ENCODE measurements at places on chromosomes 7 and 10.

- DNase-seq = peak; percentile 64
Measured at GRCh38 chr10:102133373-102134195, 744 bp downstream of the PPRC1 start.

DNA sequence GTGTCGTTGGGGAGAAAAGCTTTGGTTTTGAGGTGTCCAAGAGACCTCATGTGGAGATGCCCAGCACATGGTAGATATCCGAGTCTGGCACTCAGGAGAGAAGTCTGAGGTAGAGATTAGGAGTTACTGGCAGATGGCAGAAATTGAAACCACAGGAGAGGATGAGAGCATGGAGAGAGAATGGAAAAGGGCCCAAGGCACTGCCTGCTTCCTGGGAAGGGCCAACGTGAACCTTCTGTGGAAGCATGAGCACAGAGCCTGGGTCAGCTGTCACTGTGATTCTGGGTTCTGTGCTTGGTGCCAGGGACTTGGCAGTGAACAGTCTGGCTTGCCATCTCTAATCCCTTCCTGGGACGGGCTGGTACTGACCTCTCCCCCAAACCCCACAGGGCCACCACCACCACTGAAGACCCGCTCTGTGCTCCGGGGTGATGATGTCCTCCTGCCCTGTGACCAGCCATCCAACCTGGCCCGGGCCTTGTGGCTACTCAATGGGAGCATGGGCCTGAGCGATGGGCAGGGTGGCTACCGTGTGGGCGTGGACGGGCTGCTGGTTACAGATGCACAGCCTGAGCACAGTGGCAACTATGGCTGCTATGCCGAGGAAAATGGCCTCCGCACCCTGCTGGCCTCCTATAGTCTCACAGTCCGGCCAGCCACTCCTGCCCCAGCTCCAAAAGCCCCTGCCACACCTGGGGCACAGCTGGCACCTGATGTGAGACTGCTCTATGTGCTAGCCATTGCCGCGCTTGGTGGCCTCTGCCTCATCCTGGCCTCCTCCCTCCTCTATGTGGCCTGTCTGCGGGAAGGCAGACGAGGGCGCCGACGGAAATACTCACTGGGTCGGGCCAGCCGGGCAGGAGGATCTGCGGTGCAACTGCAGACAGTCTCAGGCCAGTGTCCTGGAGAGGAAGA is 4.1 kb downstream of the MRPL43 start:
- DNase-seq = no peak

- DNase-seq = no peak
Measured at GRCh38 chr7:100034871-100035510, 14.6 kb upstream of the ZSCAN21 start.

DNA sequence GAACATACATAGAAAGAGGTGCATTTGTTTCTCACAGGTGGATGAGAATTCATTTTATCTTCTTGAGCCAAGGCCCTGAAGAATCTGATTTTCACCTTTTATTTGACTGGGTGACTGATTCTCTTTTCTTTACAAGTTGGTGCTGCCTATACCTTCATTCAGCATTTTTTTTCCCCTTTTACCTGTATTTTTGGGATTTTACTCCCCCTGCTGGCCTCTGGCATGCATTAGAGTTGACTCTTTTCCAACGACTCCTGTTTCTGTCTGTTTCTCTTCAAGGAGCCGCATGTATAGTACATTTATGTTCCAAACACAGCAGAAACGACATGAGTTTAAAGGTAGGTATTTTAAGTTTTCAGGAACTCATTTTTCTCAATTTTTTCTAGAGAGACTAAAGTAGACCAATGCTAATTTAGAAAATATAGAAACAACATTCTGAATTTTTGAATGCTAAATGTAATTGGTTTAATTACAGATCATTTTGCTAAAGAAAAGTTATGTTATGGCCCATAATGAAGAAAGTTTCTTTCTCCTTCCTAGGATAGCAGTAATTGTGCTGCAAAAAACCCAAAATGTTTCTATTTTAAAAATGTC is 149.8 kb upstream of the HDAC9 start:
- no peak for DNase-seq

- DNase-seq = peak; percentile 86
Measured at GRCh38 chr7:99142727-99143520, 984 bp downstream of the SMURF1 start.

- DNase-seq = no peak
Measured at GRCh38 chr10:10870523-10871241, 147.0 kb upstream of the CELF2 start.

DNA sequence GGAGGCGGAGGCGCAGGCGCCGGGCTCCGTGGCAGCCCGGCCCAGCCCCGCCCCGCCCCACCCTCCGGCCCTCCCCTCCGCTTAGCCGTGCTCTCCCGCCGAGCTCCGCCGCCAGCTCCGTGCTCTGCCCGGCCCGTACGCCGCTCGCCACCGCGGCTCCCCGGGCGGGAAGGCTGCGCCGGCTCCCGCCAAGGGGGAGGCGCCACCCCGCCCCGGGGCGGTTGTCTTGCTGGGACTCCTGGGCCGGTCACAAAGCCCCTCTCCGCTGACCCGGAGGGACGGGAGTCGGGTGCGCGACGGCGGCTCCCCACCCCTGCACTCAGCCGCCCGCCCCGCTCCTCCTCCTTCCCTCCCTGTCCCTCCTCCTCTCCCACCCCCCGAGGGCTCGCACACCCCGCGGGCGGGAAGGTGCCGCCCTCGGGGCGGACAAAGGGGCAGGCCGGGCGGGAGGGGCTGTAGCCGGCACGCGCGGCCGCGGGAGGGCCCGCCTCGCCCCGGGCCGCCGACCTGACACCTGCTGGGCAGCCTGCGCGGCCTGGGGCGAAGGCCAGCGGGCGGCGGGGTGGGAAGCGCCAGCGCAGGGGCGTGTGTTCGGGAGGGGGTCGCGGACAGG is 11.5 kb upstream of the SP8 start:
- DNase-seq = no peak

DNA sequence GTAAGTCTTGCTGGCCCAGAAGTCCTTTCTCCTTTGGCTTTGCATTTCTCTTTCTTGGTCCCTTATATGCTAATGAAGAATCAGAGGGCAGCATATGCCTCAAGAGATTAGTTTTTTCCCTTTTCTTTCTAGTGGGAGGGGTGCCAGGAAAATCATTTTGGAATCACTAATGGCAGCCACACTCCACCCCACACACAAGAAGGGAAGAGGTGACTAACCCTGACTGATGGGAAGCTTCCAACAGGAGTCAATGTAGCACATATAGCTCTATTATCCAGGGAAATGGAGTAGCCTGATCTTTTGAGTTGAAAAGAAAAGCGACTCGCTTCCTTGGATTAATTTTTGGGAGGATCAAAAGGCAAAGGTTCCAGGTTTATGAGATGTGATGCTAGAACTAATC is 225.3 kb downstream of the KIF20B start:
- DNase-seq = no peak

DNA sequence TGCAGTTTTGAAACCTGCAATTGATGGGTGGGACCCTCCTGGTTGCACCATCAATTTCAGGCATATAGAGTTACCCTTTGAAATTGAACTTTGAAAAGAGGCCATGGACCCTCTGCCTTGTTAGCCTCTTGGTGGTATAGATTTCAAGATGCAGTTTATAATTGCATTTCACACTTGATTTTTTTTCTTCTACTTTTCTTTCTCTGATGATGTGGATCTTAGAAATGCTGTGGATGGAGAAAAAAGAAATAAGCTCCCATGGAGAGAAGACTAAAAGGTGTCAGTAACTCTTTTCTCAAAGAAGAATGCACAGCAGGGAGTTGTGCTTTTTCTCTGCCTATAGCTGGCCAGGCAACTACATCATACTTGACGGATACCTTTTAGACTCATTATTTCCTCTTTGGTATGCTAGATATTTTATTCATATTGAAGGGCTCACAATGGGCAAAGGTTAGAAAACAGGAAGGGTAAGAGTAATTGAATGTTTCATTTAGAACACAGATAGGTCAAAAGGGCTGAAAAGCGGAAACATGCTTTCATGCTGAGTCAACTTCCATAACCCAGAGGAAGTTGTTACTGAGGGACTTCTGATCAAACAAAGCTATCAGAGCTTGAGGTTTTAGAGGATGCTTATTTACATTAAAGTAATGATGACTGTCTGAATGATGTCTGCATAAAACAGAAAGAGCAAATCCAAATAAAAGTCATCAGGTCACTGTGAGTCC is 773.2 kb upstream of the LRRN3 start:
- DNase-seq = no peak

DNA sequence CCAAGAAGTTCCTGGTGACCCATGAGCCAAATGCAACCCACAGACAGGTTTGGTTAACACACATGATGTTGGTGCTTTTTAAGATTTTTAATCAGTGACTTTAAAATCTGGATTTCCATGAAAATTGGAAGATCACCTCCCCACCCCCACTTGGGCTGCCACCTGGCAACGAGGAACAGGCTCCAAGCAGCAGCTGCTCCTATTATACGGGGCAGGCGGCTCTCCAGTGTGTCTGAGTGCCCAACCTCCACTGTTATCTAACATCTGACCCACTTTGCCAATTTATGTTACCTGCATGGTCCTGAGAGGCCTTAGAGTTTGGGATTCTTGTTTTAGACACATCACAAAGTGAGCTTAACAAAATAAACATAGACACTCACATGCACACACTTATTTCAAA is 56.4 kb downstream of the SGMS1 start:
- no peak for DNase-seq

- DNase-seq = no peak
Measured at GRCh38 chr10:113450046-113450804, 102.6 kb upstream of the HABP2 start.

DNA sequence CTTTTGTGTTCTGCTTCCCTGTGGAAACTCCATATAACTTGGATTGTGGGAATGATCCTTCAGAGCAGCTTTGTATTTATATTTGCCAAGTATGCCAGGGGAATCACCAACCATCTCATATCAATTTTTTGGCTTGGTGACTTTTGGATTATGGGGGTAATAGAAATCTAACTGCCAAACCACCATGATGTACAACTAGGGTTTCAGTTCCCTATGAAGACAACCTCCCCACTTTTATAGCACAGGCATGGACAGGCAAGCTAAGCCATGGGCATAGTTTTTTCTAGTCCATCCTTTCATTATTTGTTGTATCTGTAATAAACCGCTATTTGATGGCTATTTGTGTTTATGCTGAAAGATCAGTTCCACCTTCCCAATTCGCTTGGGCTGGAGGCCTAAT is 17.7 kb downstream of the NPY start:
- DNase-seq = no peak

DNA sequence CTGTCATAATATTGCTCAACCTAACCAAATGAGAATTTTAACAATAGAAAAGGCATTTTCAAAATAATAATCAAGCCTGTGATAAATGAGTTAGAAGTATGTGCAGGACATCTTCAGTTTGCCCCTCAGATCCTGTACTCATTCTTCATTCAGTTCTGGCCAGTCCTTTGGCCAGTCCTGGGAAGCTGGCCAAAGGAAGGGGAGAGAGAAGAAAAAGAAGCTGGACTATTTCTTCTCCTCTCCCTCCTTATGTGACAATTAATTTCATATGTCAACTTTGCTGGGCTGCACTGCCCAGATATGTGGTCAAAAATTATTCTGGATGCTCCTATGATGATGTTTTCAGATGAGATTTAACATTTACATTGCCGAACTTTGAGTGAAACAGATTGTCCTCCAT is 31.6 kb upstream of the ITGB8 start:
- no peak for DNase-seq

- DNase-seq = no peak
Measured at GRCh38 chr7:99098824-99099498, 44.9 kb downstream of the SMURF1 start.

DNA sequence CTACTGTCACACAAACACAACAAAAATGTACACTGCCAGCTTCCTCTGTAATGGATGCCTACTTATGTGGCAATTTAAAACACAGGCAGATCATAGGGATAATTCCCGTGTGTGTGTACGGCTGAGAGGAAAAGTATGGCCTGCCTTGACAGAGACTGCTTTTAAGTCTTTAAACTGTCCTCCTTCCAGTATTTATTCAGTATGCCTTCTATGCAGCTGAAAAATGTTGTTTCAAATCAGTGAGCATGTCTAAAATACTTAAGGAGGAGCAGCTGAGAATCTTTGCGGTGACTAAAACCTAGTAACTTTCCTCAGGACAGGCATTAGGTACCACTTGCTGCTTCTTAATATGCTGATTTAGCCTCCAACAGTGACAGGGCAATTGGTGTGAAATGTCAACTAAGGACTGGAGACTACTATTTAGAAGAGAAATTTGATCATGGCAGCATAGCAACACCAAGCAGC is 126.3 kb downstream of the CACNA2D1 start:
- DNase-seq = no peak

Measured in stimulated activated CD4-positive, alpha-beta T cell treated with anti-CD3 and anti-CD28 coated beads, Interleukin-4, amount 100 ng/mL, for 48 hours (primary cell).